Activated gamma-delta T cell treated with anti-CD3 and anti-CD28 coated beads, Interleukin-2, amount 50 U/mL, for 16 hours (primary cell): ENCODE measurements at places on chromosomes 4 and X.

GRCh38 chrX:68826113-68826980 is 2.5 kb upstream of the EFNB1 start:
- no peak for DNase-seq

DNA sequence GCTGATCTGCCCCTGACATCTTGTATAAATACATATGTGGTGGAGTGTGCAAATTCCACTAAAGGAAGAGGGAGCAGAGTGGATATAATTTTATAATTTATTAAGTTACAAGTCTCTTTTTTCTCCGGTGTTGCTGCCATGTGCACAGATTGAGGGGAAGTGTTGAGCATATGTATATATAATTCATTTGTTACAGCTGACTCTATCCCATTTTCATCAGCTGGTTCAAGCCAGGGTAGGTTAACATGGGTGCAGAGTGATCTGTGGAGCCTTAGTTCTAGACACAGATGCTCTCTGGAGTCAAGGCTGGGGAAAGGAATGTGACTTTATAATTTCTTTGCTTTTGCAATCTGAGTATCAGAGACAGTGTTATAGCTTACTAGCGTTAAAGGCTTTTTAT is 103.5 kb downstream of the WWC2 start:
- DNase-seq = no peak

- DNase-seq = no peak
Measured at GRCh38 chrX:150365051-150365989, 2.2 kb downstream of the MAMLD1 start.

- DNase-seq = no peak
Measured at GRCh38 chrX:16125520-16126149, 2.3 kb downstream of the GRPR start.

DNA sequence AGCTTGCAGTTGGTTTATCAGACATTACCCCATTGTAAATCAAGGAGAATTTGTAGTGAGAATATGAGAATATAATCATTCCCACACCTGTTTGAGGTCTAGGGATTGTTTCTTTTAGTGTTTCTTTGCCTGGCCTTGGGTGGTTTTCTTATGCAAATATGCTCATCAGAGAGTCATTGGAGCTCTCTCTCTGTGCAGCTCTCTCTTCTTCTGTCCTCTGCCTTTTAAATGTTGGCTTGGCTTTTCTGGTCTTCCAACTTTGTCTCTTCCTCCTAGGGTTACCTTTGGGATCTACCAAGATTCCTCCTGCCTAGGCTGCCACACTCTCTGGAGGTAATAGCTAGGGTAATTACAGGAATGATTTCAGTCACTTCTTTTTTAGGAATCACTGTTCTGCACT is 102.3 kb upstream of the ARSJ start:
- DNase-seq = no peak

- no peak for DNase-seq
Measured at GRCh38 chr4:7415927-7416686, 18.6 kb downstream of the PSAPL1 start.

- DNase-seq = no peak
Measured at GRCh38 chrX:6228720-6229119, at the start of gene NLGN4X. NLGN4X (minus strand) TSS chrX:6228867; CDS start chrX:6151466, 77,401 bp downstream.

GRCh38 chr4:2947926-2948325 is 15.3 kb downstream of the NOP14 start:
- DNase-seq = no peak

DNA sequence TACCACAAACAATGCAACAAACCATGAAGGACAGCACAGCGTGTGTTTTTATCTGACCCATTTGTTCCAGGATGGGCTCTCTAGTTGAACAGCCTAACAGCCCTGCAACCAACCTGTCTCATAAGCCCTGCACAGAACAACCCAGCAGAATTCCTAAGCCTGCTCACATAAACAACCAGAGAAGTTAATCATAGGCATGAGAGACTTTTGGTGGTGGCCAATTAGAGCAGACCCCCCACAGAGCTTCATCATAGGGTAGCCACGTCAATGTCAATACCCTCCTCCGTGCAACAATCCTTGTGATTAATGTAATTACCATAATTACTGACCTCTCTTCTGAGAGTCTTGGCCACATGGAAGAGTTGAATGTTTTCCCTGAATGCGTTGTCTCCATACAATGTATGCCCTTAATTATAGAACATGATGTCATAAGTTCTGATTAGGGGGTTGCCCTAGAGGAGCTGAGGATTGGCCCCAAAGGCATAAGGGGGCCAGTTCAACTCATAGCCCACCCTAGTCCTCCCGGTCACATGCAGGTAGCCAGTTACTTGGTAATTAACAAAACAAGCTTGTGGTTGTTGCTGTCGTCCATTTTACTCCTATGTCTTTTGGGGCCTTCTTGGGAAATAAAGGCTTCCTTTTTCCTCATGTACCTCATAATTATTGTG is 92.7 kb downstream of the SYNPO2 start:
- DNase-seq = no peak

DNA sequence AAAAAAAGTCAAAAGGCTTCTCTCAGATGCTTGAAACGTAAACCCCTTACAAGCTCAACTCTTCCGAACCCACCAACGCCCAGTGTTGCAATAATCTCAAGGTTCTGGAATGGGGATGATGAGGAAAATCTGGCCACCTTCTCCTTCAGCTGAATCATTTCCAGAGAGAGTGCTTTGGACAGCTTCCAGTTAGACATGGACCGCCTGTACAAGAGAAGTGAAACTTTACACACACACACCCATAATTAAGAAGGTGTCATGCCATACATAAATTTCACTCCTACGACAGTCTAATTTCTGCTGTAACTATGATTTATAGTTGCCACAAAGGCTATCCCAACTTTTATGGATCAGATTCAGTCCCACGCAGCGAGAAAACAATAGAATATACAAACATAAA is 72.3 kb downstream of the PRKG2 start:
- no peak for DNase-seq

- no peak for DNase-seq
Measured at GRCh38 chr4:3360777-3361176, 68.0 kb downstream of the RGS12 start.

GRCh38 chr4:107714256-107714655 is 5.8 kb downstream of the PAPSS1 start:
- DNase-seq = no peak
